ENCODE measurements at places on chromosomes 13 and 19. TPM values are rescaled to one million over a fixed set of nuclear protein-coding genes. Genes with fewer than 3 reads are reported as not detected.

The ALKBH7 gene
- total RNA-seq = 50.4 TPM

The ZNF844 gene
- total RNA-seq = 2.2 TPM

The CCDC70 gene
- not detected for total RNA-seq

The PTGIR gene
- total RNA-seq = 1.8 TPM

The COL4A1 gene
- total RNA-seq = 4,558 TPM

The SWSAP1 gene
- 4.1 TPM for total RNA-seq

The ALOX5AP gene
- not detected for total RNA-seq

The ONECUT3 gene
- total RNA-seq = not detected

The SIGLEC10 gene
- not detected for total RNA-seq

The URAD gene
- total RNA-seq = not detected

The ATP4B gene
- 0.58 TPM for total RNA-seq

The ZNF223 gene
- 3.9 TPM for total RNA-seq

The PSPN gene
- total RNA-seq = 1.3 TPM

The PLIN5 gene
- total RNA-seq = not detected

The PROZ gene
- total RNA-seq = not detected

The CEACAM20 gene
- not detected for total RNA-seq

The MEIOSIN gene
- total RNA-seq = not detected

The FAM124A gene
- 10.1 TPM for total RNA-seq

The TMPRSS9 gene
- total RNA-seq = not detected

The LMTK3 gene
- total RNA-seq = not detected

The C1QTNF9 gene
- total RNA-seq = not detected

The CEACAM19 gene
- 4.4 TPM for total RNA-seq

The CCL25 gene
- total RNA-seq = not detected

The NACC1 gene
- total RNA-seq = 99.9 TPM

The TMEM147 gene
- total RNA-seq = 79.9 TPM

The LYPD5 gene
- total RNA-seq = 2.7 TPM

The ACER1 gene
- not detected for total RNA-seq

The CBY2 gene
- total RNA-seq = not detected

The CALR3 gene
- total RNA-seq = not detected

The BRSK1 gene
- total RNA-seq = 1.2 TPM

The CYP2F1 gene
- not detected for total RNA-seq

The SIAH3 gene
- 0.10 TPM for total RNA-seq

The PBX4 gene
- total RNA-seq = 0.19 TPM

The CAMSAP3 gene
- total RNA-seq = 0.41 TPM

The ELL gene
- 13.6 TPM for total RNA-seq

The ZNF90 gene
- 0.87 TPM for total RNA-seq

The SOX1 gene
- total RNA-seq = not detected

The FBXO27 gene
- total RNA-seq = 6.0 TPM

Measured in glomerular endothelial cell (primary cell).